ENCODE measurements at places on chromosomes 6 and 20. TPM values are rescaled to one million over a fixed set of nuclear protein-coding genes. Genes with fewer than 3 reads are reported as not detected.

DNA sequence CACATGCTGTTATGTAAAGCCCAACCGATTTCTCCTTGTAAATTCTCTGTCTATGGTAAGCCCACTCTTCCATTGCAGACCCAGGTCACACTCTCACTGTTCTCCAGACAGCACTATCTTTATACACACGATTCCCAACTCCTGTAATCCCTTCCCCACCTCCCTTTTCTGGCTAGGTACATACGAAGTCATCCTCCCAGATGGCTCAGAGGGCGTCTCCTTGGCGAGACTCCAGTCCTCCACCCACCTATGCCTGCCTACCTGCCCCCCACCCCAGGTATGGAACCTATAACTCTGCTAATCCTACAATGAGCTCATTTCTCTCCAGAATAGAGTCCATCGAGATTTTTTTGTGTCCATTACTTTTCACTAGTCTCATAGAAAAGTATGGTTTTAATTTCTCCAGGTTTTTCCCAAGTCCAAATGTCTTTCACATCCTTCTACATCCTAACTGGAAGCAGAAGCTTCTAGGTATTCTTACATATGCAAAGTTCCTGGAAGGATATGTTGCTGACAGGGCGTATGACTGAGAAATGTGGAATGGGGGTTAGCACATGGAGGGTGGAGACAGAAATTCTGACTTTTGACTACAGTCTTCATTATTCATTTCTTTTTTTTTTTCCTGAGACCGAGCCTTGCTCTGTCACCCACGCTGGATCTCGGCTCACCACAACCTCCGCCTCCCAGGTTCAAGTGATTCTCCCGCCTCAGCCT lies 22.8 kb downstream of the SCML4 start:
- DNase-seq: no peak

C6orf118 gene
- not detected for total RNA-seq

MMP24 gene
- total RNA-seq: 0.13 TPM

DNA sequence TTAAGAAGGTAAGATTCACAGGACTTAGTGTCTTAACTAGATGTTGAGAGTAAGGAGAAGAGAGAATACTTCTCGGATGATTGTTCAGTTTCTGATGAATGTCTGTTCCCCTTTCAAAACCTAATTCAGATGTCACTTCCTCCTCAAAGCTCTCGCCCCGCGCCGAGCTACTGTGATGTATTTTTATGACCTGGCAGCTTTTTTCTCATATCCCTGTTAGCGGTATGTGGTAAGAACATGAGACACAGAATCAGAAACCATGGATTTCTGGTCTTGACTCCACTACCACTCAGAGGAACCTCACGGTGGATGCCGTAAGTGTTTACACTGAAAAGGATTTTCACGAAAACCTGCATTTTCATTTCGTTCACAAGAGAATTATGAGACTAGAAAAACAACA lies 48.4 kb downstream of the CEP43 start:
- DNase-seq: peak; percentile 75

DNA sequence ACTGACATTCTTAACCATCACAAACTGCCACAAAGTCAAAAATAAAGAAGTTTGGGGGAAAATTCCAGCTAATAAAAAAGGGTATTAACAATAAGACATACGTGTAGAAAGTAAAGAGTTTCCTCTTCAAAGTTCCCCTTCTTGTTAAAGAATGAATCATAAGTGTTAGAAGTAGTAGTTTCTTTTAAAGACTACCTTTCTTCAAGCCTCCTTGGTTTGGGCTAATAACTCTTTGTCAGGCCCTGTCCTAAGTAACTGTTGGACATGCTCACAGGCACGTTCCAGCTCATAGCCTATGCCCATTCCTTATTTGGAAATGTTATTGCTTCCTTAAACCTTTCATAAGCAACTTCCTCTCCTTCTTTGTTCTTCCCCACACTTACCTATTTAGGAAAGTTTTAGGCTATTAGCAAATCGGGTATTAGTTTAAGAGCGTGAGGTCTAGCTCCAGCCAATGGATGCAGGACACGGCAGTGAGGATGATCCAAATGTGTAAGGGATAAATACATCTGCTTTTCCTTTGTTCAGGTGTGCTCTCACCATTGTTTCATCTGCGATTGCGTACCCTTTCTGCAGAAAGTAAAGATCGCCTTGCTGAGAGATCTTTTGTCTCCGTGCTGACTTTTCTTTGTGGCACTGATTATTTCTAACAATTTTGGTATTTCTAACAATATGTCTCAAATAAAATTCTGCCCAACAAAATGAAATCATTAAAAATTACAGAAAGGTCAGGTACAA lies 64.9 kb downstream of the CHD6 start:
- DNase-seq: no peak

DNA sequence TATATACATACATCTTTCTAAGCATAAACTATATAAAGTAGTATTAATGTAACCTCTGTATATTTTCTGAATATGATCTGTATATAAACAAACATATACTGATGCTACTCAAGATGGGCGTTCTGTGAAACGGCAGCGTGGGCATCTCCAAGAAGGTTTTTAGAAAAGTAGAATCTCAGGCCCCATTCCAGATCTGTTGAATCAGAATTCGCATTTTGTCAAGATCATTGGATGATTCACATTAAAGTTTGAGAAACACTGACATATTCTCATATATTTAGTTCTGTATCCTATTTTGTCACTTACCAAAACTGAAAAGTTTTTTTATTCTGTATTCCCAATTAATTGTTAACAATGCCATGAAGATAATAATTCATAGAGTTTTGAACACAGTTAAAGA lies 5.5 kb downstream of the C6orf141 start:
- DNase-seq: no peak

DNA sequence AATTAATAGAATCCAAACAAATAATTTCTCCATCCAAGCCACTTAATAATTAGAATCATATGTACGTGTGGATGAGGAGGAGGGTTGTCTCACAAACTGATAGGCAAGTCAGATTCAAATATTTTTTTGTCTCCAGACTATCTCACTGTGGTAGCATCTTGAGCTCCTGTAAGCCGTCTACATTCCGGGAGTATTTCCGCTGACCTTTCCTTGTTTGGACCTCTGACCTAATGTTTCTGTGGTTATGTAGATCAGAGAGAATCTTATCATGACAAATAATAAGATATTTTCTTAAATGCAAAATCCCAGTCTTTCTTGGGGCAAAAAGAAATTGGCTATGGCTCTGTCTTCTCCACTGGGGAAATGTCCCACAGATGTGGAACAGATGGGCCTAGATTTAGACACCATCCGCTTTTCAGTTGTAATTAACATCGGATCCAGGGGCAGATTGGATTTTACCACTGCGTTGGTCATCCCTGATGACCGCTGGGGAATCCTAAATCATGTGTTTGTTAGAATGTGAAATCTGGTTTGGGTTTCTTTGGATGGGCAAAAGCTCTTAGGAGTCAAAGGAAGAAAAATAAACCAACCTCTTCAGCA lies 197.1 kb upstream of the RIN2 start:
- DNase-seq: no peak

PRSS35 gene
- total RNA-seq: not detected

ADGRF4 gene
- total RNA-seq: not detected

SFT2D1 gene
- total RNA-seq: 20.5 TPM

GRCh38 chr6:35318196-35319171 lies 20.9 kb downstream of the DEF6 start:
- peak; percentile 85 for DNase-seq

- no peak for DNase-seq
These were observed 429.0 kb upstream of the NRSN1 start for GRCh38 chr6:23696992-23697391.

NOTCH4 gene
- 22.4 TPM for total RNA-seq

- no peak for DNase-seq
These were observed 317.2 kb upstream of the CDYL start for GRCh38 chr6:4459032-4459431.

DNA sequence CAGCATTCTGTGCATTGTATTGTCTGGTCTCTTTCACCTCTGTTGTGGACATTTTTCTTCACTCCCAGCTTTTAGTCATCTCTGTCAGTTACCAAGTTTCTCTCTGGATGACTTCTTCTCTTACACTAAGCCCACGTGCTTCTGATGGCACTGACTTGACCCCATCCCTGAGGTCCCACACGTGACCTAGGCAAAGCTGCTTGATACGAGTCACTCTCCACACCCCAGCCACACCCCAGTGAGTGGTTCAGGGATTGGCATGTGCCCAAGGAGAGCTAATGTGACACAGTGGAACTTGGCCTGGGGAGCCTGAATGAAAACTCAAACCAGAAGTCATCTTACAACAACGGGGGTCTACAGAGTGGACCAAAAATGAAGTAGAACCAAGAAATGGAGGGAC lies 32.2 kb downstream of the HTR1E start:
- DNase-seq: no peak

NFATC2 gene
- 2.0 TPM for total RNA-seq

GRCh38 chr6:169395080-169395805 lies 141.6 kb upstream of the THBS2 start:
- no peak for DNase-seq

GRCh38 chr6:138017166-138017757 lies 90.0 kb downstream of the PERP start:
- DNase-seq: no peak

- DNase-seq: no peak
These were observed 314.0 kb upstream of the JAG1 start for GRCh38 chr20:10987651-10988383.

DNA sequence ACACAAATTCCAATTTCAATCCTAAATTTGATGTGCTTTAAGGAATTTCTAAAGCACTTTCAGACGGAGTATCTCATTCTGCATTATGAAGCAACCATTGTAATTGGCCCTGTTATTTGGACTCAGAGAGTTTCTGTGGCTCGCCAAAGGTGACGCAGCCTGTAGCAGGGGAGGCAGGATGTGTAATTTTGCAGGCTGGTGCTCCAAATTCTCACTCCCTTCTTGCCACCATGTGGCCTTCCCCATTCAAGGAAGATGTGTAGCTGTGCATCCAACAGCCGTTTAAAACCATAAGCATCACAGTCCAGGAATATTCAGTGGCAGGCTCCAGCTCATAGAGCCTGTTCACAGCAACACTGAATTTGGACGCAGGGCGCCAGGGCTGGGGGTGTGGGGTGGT lies 45.8 kb downstream of the AGPAT4 start:
- DNase-seq: no peak

DNA sequence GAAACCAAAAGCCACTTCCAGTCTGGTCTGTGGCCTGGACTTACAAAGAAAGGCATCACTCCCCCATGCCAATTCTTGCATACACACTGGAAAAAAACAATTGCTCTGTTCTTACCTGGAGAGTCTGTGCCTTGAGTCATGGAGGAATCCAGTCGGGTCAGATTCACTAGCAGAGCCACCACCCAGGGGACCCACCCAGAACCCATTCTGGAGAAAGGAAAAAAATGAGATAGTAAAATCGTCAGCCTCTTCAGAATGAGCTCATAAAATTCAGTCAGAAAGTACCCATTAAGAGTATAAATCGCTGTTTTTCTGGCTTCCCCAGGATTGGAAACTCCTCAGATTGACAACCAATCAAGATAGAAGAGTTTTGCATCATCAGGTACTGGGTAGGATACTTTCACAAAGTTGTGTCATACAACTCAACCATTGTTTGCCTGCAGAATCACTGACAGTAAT lies at the start of gene HLA-DOB:
HLA-DOB (minus strand) TSS at position 257 of the 459 bp plus-strand sequence; CDS start at position 206, 51 bp downstream.
- DNase-seq: no peak

DNA sequence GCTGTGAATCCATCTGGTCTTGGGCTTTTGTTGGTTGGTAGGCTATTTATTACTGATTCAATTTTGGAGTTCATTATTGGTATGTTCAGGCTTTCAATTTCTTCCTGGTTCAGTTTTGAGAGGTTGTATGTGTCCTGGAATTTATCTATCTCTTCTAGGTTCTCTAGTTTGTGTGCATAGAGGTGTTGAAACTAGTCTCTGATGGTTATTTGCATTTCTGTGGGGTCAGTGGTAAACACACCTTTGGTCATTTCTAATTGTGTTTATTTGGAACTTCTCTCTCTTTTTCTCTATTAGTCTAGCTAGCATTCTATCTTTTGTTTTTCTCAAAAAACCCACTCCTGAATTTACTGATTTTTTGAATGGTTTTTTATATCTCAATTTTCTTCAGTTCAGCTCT lies 70.1 kb upstream of the IRAK1BP1 start:
- DNase-seq: no peak

CLPSL2 gene
- not detected for total RNA-seq

GRCh38 chr6:157228426-157229131 lies 94.7 kb downstream of the TMEM242 start:
- no peak for DNase-seq

DLL1 gene
- total RNA-seq: 18.6 TPM

GRCh38 chr6:30766461-30767157 lies 22.3 kb upstream of the IER3 start:
- no peak for DNase-seq

PTK6 gene
- total RNA-seq: 0.13 TPM

KIF6 gene
- 0.27 TPM for total RNA-seq

- no peak for DNase-seq
These were observed 736.1 kb downstream of the HDGFL1 start for GRCh38 chr6:23305325-23305943.

DNA sequence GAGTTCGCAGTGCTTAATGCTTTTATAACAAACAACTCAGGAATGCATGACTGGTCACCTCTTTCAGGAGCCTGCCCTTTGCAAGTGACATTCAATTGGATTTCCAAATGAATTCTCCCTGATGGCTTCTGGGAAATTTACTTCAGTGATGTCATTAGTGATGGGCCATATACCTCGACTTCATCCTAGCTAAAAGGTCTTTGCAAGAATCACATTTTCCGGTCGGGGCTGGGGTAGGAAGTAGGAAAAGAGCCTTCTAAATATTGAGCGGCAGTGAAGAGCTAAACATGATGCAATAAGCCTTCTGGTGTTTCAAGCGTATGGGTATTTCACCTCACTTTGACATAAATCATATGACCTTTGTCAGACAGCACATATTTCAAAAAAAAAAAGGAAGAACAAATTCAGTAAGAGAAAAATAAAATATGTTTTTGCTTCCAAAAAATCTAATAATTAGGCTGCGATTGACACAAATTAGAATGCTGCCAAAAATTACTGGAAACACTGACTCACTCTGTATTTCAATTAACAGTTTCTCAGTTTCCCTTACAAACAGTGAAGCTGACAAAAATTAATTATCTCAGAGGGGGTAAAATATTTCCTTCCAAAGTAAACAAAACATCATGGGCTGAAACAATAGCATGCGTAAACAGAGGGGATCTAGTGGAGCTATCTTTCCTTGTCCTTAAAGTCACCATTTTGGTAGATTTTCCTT lies 39.8 kb downstream of the ADTRP start:
- DNase-seq: no peak

GRCh38 chr20:31930779-31931178 lies 21.1 kb downstream of the PDRG1 start:
- DNase-seq: no peak

EGFL8 gene
- total RNA-seq: 6.1 TPM

- peak; percentile 50 for DNase-seq
These were observed 70.8 kb upstream of the FOXC1 start for GRCh38 chr6:1538810-1539478.

NKAPL gene
- 5.1 TPM for total RNA-seq
